Colonic mucosa (tissue), 4 donors: ENCODE measurements at places on chromosomes 12 and 14. TPM values are rescaled to one million over a fixed set of nuclear protein-coding genes. Genes with fewer than 3 reads are reported as not detected.
A peak's percentile ranks its signal among the peaks of the same experiment; 100 is the strongest.

DNA sequence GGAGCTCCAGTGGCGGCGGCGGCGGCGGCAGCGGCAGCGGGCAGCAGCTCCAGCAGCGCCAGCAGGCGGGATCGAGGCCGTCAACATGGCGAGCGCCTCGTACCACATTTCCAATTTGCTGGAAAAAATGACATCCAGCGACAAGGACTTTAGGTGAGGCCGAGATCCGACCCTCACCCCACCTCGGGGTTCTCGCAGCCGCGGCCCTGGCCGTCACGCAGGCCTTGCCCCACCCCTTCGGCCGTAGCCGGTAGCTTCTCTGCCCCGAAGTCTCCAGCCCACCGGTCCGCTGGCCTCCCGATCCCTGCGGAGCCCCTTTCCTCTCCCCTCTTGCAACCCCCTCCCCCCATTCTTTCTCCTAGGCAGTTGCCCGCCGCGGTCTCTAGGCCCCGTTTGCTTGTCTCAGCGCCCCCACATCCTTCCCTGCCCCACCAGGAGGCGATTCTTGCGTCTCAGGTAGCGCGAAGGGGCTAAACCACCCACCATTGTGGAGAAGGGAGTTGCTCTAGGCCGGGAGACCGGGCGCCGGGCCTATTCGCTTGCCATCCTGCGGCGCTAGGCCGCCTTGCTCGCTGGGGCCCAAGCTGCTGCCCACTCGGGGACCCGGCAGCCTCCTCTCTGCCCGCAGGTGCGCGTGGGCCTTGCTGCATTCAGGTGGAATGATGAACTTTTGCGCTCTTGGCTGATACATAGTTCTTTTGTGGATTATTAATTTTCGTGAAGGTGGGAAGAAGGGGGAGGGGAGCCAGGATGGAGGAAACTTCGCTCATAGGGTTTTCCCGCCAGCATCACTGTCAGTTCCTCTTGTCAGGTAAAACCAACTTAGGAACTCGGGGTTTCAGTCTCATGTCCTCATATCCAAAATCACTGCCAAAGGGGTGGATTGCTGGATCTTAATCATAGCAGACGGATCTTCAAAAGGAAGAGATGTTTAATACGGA, 745 bp downstream of the CAND1 start:
- peak; percentile 53 for DNase-seq

DNA sequence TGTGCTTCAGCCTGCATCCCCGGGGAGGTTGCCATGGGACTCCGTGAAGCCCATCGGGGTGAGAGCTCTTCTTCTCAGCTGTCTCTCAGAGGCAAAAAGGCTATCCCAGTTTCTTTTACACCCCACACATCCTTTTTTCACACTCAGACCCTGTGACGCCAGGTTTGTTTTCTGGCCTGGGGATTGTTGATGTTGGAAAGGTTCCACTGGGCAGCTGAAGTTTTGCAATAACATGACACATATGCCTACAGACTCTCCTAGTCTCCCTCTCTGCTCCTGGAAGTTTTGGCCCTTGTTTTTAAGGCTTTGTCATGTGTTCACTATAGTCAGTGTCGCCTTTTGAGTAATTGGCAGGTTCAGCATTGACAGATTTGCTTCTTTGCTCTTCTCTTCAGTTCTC, 118.6 kb downstream of the SMOC1 start:
- no peak for DNase-seq

DNA sequence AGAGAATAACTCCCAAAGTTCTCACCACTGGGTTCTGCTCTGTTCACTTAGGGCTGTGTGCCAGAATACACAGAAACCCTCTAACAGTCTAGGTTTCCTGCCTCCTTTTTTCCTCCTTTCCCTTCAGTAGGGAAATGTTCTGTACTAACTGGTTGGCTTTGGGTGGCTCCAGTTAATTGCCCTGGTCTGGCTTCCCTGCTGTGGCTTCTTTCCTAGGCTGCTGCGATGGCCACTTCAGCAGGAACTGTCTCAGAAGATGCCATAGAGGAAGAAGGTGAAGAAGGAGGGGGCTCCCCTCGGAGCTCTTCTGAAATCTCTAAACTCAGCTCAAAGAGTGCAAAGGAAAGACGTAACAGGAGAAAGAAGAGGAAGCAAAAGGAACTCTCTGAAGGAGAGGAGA, 115.2 kb downstream of the SCN8A start:
- no peak for DNase-seq

DNA sequence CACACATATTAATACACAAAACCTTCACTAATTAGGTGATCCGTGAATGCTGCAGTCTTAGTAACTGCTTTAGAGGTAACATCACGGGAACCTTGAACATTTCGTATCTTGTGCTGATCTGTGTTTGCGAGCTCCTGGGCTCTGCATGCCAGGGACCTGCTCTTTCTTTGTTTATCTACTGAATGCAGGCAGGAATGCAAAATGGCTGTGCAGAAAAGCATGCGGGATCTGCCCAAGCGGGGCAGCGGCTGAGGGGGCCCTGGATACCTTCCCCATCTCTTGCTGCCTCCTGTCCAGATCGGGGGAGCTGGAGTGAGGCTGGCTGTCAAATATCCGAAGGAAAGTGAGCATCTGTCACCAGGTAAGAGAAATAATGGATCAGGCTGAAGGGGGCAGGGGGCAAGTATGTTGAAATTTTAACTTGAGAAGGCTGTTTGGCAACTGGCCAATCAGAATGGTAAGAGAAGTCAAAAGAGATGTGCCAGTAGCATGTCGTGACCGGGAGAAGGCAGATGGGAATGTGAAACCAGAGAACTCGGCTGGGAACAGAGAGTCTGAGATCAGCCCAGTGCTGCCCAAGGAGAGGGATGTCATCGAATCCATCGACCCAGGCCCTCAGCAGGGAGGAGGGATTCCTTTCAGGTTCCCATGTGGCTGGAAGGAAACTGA, 191.4 kb downstream of the TTC7B start:
- no peak for DNase-seq

DNA sequence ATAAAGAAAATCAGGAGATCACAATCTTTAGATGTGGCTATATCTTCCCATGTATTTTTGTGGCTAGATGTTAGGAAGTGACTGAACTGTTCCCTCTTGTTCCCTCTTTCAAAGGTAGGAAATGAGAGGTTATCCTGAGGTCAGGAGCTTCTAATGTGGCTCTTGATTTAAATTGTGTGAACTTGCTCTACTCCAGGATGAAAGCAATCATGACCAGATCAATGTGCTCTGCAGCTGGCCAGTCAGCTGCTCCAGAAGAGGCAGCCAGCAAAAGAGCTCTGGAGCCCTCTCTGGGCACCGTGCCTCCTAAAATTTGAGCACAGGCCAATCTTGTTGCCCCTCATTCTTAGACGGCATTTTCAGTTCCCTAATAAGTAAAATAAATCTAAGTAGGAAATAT, 32.0 kb downstream of the CDK17 start:
- DNase-seq: no peak

DNA sequence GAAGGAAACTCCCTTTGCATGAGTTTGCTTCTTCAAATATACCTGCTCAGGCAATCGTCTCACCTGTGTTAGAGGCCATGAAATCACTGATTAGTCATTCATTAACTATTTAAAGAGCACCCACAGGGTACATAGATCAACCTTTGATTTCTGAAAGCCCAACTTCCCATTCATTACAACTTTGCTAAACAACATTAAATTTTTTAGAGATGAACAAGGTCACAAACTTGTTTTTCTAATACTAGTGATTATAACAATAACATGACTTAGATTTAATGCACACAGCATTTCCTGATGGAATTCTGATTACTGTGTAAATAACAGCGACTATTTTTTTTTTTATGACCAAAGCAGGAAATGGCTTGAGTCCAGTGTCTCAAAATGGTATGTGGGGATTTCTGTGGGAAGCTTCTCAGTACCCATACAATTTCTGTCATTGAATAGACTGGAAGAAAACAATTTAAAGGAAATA, 5.4 kb upstream of the ERO1A start:
- DNase-seq: no peak

DNA sequence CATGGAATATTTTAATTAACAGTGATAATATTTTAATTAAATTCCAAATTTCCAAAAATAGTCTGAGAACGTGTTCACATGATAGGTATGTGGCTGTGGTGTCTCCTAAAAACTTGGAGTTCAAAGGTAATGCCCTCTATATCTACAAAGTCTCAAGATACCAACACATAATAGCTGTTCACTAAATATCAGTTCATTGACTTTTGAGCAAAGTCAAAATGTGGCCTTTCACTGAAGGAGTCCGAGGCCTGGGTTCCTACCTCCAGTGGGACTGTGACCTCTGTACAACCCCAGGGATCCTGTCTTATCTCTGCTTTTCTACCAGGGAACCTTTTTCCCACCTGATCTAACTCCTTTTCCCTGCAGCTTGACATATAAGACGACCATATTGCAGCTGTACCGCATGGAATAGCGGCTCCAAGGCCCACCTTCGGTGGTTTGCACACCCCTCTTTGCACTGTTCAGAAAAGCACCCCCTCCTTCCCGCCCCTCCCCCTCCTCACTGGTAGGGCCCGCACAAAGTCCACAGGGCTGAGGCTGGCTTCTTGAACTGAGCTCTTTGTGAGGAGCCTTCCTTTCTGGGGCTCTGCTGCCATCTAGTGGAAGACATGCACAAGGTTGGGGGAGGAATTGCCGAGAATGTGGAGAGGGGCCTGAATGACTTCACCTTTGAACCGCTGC, 3.1 kb downstream of the CCND2 start:
- DNase-seq: peak; percentile 96

DNA sequence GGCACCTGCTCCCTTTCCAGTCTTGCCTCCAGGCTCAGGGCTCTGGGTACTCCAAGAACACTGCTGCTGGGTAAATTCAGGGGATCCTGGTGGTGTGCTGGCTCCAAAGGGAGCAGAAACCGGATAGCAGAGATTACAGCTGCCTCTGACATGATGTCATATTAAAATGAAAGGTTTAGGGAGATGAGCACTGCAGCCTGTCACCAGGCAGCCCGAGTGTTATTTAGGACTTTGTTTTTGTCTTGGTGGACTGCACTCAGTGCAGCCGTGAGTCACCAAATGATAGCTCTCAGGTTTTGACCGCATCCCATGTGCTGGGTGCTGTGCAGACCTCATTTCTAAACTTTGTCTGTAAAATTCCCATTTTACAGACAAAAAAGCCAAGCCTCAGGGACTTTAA, 266.0 kb upstream of the CRY1 start:
- DNase-seq: no peak

DNA sequence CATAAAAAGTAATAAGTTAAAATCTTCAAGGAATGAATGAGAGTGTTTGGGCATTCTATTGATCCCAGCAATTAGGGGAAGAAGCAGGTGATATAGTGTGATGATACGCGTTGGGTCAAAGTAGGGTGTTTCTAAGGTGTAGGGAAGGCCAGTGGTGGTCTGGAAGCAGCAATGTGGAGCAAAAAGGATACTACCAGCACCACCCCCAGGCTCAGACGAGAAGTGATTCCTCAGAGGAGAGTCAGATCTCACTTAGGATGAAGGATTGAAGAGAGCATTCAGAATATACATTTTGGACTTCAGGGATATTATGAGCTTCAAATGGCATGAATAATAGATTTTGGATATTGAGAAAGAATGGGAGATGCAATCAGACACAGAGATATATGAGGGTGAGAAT, 497.6 kb downstream of the RMST start:
- no peak for DNase-seq

DNA sequence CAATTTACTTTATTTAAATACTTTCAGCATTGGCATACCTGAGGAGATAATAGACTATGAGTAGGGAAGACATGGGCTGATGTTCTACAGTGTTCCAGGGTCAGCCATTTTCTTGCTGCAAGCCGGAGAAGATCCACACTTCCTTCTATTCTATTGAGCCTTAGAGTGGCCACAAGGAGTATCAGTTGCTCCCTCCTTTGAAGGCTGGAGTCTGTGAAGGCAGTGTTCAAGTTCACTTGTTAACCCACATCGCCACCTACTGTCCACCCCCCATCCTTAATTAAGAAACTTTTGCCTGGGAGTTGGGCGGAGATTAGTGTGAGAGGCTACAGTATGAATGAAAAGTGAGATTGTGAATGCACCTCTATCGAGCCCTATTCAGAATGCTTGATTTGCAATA, 666.6 kb downstream of the NRXN3 start:
- DNase-seq: peak; percentile 49

- DNase-seq: no peak
These were observed 12.1 kb upstream of the FBXW8 start for GRCh38 chr12:116898669-116899068.

DNA sequence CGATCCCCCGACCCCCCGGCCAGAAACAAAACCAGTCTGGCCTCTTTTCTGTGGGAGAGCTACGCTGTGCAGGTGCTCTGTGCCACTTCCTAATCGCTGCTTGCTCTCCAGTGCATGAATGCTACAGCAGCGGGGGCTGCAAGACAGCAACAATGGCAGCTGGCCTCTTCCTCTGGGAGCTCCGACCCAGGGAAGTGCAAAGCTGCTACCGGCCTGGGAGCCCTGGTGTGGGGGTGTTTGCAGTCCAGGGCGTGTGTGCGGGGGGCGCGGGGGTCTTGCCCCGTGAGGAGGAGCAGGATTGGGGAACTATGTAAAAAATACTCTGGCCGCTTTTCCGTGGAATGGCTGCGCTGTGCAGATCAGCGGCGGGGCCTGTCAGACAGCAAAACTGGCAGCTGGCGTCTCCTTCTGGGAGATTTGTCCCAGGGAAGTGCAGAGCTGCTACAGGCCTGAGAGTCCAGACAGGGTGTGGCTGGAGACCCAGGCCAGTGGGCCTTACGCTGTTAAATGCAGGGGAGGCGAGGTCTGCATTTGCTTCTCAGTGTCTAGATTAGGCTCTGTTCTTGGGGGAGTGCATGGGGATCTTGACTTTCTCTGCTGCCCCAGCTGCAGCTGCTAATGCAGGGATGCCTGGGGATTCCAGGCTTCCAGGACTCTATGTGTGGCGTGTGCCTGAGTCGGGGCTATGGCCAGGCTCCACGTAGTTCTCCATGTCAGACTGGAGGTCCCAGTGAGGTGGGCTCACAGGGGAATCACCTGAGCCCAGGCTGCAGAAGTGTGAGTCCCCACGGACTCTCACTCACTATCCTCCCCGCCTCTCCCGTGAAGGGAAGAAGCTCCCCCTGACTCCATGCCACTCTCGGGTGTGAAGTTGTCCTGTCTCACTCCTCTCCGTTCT, 344.5 kb downstream of the AEBP2 start:
- DNase-seq: no peak

GRCh38 chr12:71873821-71874220, 34.3 kb downstream of the TBC1D15 start:
- no peak for DNase-seq

- no peak for DNase-seq
These were observed 207.8 kb downstream of the C12orf42 start for GRCh38 chr12:103288016-103288415.

DNA sequence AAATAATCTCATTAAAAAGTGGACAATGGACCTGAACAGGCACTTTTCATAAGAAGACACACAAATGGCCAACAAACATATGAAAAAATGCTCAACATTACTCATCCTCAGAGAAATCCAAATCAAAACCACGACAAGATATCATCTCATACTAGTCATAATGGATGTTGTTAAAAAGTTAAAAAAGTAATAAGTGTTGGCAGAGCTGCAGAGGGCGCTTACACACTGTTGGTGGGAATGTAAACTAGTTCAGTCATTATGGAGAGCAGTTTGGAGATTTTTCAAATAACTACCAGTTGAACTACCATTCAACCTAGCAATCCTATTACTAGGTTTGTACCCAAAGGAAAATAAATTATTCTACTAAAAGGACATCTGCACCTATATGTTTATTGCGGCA, 47.2 kb downstream of the FOXG1 start:
- DNase-seq: no peak

Gene NKX2-8
- total RNA-seq: not detected

Gene MIP
- not detected for total RNA-seq

Gene KRT83
- not detected for total RNA-seq

Gene P2RX2
- total RNA-seq: 0.24 TPM

Gene DNAH10
- total RNA-seq: 0.35 TPM

Gene NPFF
- total RNA-seq: not detected

Gene HCAR2
- 0.56 TPM for total RNA-seq

Gene COQ5
- 35.8 TPM for total RNA-seq
